Effector memory CD4-positive, alpha-beta T cell (primary cell): ENCODE measurements at places on chromosomes 2 and 18.

DNA sequence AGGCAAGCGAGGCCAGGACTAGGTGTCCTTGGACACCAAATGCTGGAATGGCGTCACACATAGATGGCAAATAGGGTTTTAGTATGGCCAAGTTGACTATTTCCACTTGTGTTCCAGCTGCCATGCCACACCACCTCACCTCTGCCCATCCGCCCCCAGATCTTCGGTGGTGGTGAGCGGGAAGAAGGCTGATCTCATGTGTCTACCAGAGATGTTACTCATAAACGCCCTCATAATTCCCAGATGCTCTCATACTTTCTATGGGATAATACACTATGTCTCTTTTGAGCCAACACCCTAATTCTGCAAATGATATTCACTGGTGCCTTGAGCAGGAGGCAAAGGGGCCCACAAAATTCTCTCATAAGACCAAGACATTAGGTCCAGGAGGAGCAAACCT lies 281.1 kb upstream of the FN1 start:
- no peak overlapping the region for H3K4me3 ChIP-seq
- no peaks in the 10 kb centered on the region for H3K4me1 ChIP-seq
- no peaks in the 10 kb centered on the region for H3K36me3 ChIP-seq
- H3K27ac ChIP-seq = no peak overlapping the region
- no peaks in the 10 kb centered on the region for H3K27me3 ChIP-seq

- H3K27ac ChIP-seq = no peak overlapping the region
- H3K4me1 ChIP-seq = no peaks in the 10 kb centered on the region
- H3K27me3 ChIP-seq = no peaks in the 10 kb centered on the region
- peaks cover 86% of the 10 kb centered on the region for H3K36me3 ChIP-seq
- H3K4me3 ChIP-seq = no peak overlapping the region
- no peak for DNase-seq
These were observed 10.2 kb downstream of the IAH1 start for GRCh38 chr2:9484533-9484932.

DNA sequence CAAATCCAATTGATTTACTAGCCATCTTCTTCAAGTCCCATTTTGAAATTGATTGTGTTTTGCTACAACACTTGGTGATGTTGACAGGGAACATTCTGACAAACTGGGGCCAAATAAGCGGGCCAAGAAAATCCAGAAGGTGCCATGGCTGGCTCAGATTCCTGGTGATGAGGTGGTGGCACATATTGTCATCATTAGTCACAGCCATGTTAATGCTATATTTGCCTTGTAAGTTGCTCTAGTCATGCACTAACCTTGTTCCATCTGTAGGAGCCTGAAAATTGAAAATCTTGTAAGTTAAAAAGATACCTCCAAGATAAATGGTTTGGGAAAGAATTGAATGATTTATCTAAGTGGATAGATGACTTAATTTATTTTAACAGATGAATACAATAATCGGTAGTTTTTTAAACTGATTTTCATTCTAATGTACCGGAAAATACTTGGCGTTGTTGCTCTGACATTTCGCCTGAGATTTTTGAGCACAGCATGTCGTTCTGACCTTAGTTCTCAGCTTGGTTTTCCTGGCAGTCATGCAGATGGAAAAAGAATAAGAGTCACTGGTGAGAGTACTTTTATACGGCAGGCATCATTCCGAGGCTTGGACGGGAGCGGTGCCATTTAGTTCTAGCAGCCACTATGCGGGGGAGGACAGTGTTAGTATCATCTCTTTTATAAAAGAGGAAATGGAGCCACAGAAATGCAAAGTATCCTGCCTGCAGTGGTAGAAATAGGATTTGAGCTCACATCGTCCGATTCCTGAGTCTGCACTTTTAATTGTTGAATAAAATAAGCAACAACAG lies 133.9 kb downstream of the ZNF532 start:
- no peak for DNase-seq
- H3K36me3 ChIP-seq = no peaks in the 10 kb centered on the region
- no peak overlapping the region for H3K4me3 ChIP-seq
- H3K4me1 ChIP-seq = no peaks in the 10 kb centered on the region
- H3K27me3 ChIP-seq = no peaks in the 10 kb centered on the region

DNA sequence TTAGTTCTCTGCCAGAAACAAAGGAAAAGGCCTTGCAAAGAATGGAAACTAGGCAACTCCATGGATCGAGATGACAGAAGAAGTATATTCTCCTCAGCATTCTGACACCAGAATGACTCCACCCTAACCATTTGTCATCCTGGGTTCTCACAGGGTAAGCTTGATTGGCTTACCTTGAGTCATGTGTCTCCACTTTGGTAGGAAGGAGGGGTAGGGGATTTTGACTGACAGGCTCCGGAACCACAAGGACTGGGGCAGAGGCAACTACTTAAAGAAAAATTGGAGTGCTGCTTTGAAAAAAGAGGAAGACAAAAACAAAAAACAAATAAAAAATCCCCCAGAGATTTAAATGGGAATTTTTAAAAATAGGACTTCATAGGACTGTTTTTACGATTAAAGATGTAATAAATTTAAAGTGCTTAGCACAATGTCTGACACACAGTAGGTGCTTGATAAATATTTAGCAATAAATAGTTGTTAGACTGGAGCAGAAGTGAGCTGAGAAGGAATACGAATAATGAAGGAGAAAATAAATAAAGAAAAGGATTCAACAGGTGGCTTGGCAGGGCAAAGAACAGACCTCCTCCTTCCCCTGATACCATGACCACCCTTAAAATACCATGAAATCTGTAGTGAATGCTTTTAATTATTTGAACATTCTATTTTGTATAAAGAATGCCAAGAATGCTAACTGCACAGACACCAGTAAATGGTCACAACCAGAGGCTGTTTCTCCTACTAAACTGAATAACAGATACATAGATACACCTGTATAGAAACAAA lies 230.2 kb downstream of the CDCA7 start:
- DNase-seq = no peak
- H3K4me3 ChIP-seq = no peak overlapping the region
- H3K27me3 ChIP-seq = no peaks in the 10 kb centered on the region
- H3K36me3 ChIP-seq = no peaks in the 10 kb centered on the region
- no peak overlapping the region for H3K27ac ChIP-seq

DNA sequence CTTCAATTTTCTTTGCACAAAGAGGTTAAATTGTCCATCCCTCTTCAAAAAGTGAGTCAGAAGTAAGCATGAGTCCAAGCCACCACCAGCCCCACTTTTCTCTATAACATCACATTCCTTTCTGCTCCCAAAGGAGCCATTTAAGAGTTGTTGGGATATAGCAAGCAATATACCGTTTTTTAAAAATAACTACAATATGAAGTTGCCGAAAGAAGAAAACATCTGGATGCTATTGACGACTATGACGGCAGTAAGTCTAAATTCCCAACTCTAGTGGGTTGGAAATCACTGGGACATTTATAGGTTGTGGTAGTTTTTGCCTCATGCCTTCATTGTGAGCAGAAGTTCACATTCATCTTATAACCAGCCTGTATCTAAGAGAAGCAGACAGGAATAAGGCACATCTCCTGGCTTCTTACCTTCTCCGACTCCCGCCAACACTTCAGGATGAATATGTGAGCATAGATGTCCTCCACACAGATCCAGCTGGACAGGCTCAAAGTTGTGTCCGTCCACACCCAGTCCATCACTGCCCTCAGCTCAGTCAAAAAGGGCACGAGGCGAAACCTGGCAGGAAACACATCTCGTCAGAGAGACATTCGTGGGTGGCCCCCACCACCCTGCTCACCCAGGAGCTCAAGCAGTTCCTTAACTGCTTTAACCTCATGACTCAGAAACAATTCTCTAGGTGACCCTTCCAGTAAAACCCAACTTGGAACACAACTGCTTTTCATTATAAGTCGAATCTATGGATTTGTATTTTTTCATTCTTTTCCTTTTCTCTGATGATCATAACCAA lies 163.6 kb downstream of the NAPG start:
- H3K27me3 ChIP-seq = no peaks in the 10 kb centered on the region
- no peaks in the 10 kb centered on the region for H3K4me1 ChIP-seq
- no peak overlapping the region for H3K4me3 ChIP-seq
- no peak for DNase-seq
